ENCODE measurements at places on chromosomes 7 and 10.

DNA sequence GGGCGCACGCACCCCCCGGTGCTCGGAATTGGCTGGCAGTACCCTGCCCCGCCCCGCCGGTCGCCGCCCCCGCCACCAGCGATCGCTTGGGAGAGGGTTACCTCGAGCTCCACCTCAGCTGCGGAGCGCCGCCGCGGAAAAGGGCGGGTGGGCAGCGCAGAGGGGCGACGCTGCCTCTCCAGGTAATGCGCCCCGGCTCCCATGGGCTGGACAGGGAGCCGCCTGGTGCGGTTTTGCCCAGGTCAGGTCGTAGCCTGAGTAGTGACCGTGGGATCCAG is 1.3 kb downstream of the PFKFB3 start:
- DNase-seq: peak; percentile 61

GRCh38 chr10:7519351-7519750 is 108.5 kb upstream of the SFMBT2 start:
- no peak for DNase-seq

- DNase-seq: no peak
Measured at GRCh38 chr7:78345979-78346378, 547.4 kb downstream of the PHTF2 start.

- DNase-seq: peak; percentile 85
Measured at GRCh38 chr7:55019191-55019690, 424 bp downstream of the EGFR start.

- DNase-seq: no peak
Measured at GRCh38 chr7:3289996-3290395, 11.1 kb upstream of the SDK1 start.

DNA sequence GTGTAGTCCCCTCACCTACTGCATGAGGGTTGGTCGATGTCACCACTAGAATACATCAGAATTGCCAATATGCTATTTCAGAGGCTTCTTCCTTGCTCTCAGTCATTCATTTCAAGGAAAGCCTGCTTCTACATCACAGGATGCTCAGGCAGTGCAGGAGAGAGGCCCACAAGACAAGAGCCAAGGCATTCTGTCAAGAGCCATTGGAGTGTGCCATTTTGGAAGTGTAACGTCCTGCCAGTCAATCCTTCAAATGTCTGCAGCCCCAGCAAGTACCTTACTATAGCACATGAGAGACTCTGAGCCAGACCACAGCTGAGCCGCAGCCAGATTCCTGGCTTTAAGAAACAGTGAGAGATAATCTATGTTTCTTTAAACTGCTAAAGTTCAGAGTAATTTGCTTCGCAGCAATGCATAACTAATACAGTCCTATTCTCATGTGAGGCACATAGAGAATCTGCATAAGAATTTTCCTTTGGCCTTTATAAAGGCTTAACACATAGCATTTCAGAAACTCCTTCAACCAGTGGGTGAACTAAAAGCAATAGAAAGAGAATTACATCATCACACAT is 166.5 kb upstream of the GNAI1 start:
- no peak for DNase-seq

DNA sequence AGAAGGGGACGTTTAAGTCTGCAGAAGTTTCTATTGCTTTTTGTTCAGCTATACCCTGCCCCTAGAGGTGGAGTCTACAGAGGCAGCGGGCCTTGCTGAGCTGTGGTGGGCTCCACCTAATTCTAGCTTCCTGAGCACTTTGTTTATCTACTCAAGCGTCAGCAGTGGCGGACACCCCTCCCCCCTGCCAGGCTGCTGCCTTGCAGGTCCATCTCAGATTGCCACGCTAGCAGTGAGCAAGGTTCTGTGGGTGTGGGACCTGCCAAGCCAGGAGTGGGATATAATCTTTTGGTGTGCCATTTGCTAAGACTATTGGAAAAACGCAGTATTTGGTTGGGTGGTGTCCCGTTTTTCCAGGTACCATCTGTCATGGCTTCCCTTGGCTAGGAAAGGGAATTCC is 147.3 kb upstream of the PRPS1L1 start:
- DNase-seq: no peak

DNA sequence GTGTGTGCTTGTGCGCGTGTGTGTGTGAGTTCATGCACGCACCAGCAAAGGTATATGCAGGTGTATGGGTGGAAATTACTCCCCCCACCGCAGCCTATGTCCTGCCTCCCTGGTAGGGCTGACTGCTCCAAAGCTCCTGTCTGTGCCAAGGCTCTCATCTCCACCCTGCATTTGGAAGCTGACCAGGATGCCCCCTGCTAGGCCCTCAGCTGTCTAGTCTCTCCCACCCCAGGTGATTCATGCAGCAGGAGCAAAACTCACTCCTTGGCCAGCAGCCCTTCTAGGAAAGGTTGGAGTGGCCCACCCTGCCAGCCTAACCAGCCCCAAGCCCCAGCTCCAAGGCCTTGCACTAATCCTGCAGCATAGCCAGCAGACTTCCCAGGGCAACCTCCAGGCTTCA is 148.4 kb downstream of the GRID1 start:
- DNase-seq: no peak

DNA sequence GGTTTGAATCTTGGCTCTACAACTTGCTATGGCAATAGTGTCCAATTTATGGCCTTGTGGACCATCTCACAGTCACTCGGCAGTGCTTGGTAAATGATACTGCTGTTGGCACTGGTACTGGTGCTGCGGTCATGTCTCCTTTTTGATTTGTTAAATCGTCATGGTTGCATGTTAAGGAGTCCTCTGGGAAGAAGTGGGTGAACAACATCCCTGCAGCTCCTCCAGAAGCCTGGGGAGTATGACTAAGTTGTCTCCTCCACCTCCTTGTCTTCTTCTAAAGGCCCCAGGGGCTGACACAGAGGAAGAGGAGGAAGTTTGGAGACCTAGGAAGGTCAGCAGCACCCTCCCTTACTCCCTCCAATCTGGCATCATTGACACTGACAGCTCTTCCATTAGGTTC is 8.5 kb downstream of the ITPRIP start:
- no peak for DNase-seq

DNA sequence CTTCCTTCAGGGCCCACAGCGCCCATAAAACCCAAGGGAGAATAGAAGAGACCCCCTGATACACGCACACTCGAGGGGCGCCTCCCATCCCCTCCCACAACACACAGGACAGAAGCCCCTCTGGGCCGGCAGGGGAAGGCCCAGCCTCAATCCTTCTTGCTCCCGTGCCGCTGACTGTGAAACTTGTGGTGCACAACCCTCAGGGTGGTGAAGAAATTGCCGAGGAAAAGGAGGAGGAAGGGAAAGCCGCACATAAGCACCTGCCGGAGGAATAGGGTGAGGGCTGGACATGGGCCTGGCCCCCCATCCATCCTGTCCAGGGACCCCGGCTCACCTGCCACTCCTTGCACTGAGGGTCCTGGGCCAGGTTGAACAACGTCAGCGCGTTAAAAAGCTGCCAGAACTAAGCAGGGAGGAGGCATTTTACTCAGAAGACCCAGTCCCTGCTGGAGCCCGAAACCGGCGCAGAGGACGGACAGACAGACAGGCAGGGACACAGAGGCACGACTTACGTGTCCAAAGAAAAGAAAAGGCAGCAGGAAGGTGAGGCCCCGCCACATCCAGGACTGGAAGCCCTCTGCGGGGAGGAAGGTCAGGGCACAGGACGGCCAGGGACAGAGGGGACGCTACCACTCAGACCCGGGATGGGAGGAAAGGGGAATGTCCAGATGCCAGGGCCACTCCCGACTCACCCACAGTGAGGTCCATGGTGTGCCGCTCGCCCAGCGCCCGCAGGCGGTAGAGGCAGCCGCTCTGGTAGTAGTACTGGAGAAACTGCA is 7.2 kb downstream of the TMEM120A start:
- DNase-seq: no peak

- DNase-seq: no peak
Measured at GRCh38 chr7:22443370-22444180, 56.4 kb downstream of the STEAP1B start.

DNA sequence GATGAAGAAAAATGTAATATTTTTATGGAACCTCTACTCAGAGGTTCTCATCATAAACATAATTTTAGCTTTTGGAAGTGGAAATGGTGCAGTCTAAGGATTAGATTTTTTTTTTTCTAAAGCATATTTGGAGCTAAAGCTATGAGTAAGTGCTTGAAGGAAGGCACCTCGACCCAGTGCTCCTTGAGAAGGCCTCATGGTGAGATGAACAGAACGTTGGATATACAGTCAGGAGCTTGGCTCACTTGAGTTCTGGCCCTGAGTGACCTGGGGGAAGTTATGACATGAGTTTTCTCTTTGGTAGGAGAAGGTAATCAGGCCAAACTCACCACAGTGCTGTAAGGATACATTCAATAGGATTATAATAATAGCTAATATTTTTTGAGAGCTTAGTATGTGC is 163.3 kb downstream of the JCAD start:
- DNase-seq: no peak

DNA sequence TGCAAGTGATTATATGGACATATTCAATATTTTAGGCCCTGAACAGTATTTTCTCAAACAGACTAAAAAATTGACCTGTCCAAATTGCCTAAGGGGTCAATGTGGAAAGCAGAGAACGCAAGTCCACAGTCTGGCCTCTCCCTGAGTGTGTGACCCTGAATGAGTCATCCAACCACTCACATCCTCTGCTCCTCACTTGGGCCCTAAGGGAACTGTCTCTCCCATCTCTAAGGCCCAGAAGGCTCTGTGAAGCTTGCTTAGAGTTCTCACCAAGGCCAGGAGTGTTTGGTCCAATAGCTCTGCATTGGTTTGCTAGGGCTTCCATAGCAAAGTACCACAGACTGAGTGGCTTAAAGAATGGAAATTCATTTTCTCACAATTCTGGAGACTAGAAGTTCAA is 155.1 kb downstream of the LSM5 start:
- DNase-seq: no peak

DNA sequence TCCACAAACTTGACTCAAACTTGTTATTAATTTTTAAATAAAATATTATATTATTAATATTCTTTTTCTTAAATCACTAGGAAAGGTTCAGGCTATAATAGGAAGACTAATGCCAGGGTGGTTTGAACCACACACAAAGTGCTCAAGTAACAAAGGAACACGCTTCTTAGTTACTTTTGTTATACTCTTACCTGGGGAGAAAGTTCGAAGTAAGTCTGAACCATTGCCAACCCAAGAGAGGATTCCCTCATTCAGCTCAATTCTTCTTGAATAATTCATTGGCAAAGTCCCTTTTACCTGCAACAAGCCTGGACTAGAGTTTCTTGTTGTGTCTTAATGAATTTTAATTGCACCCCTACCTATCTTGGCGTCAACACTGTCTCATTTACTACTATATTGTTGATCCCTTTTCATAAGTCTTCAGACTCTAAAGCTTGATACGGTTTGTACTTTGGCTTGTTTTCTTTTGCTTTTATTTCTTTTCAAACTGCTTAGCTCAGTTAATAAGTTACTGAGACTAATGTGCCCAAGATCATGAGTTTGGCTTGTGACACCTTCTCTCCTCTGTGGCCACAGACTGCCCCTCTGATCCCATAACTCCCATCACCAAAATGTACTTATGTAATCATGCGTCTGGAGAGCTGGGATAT is 10.2 kb upstream of the C10orf67 start:
- DNase-seq: no peak

DNA sequence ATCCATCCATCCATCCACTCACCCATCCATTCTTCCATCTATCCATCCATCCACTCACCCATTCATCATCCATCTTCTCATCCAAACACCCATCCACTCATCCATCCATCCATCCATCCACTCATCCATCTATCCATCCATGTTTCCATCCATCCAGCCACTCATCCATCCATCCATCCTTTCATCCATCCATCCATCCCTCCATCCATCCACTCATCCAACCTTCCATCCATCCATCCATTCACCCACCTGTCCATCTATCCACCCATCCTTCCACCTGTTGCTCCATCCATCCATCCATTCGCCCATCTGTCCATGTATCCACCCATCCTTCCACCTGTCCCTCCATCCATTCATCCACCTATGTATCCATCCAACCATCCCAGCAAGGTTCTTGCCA is 378.4 kb upstream of the PFKP start:
- DNase-seq: no peak

DNA sequence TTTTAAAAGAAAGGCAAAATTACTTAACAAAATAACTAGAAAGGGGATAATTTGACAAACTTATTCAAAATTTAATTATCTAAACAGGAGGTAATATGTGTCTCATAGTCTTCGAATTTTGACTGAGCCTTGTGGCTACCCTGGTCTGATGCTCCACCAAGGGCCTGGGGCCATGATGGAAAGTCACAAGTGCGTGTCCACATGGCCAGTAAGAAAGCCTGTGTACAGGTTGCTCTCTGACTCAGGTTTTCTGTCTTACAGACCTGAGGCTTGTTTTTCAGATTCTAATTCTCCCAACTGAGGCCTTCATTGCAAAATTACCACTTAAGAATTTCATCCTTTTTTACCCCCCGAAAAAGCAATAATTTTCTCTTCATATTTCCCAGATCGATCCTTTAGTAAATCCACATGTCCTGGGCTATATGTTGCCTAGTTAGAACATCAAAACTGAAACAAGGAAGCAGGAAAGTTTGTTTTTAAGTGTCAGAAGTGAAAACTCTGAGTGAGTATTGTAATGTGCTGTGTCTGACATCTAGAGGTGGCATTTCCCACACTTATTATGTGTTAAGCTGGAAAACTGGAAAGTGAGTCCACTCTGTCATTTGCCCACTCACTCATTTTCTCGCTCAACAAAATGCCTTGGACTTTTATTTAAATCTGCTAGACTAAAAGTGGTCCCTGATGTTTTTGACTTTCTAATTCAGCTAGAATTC is 10.0 kb downstream of the CYP3A43 start:
- DNase-seq: no peak

- DNase-seq: no peak
Measured at GRCh38 chr10:93595378-93596161, 5.5 kb downstream of the RBP4 start.
